Temporal lobe (tissue), 4 donors: ENCODE measurements at places on chromosomes 13 and 19. TPM values are rescaled to one million over a fixed set of nuclear protein-coding genes. Genes with fewer than 3 reads are reported as not detected.

The ITGBL1 gene
- 2.2 TPM for total RNA-seq

The PSG7 gene
- total RNA-seq, result not detected

The PSG3 gene
- not detected for total RNA-seq

The SETDB2 gene
- total RNA-seq, result 14.0 TPM

The KLK14 gene
- not detected for total RNA-seq

The TEKTIP1 gene
- not detected for total RNA-seq

The DLL3 gene
- 14.3 TPM for total RNA-seq

The PLK5 gene
- 0.74 TPM for total RNA-seq

The MBD3L2 gene
- not detected for total RNA-seq

The RUBCNL gene
- total RNA-seq, result 2.7 TPM

The CD33 gene
- total RNA-seq, result not detected

The DKKL1 gene
- total RNA-seq, result not detected

The PEX11G gene
- 0.25 TPM for total RNA-seq

The STOML3 gene
- total RNA-seq, result 0.25 TPM

The LHB gene
- total RNA-seq, result not detected

The EXOC3L2 gene
- under 0.01 TPM for total RNA-seq
